ENCODE measurements at places on chromosomes 11 and 22.

- DNase-seq: no peak
Measured at GRCh38 chr11:6415797-6416196, 3.1 kb downstream of the APBB1 start.

GRCh38 chr22:30219049-30219654 lies 27.4 kb downstream of the LIF start:
- no peak for DNase-seq

DNA sequence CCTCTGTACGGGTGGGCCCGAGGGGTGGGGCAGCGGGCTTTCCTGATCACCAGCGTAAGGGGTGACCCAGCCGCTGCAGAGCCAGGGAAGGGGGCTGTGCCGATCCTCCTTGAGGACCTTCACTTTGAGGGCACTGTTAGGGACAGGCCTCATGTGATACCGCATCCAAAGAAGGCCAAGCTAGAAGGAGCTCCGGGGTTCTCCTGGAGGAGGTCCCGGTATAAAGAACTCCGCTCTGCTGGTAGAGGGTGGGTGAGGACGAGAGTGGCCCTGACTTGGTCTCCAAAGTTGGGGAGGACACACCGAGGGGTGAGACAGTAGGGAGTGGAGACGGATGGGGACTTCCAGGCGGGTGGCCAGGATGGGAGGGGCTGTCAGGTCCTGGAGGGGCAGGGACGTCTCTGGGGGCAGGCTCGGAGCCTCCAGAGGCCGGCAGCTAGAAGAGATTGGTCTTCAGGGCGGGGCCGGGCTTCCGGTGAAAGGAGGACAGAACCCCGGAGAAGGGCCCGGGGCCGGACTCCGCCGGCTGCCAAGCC lies 4.6 kb downstream of the PHOX2A start:
- no peak for DNase-seq

DNA sequence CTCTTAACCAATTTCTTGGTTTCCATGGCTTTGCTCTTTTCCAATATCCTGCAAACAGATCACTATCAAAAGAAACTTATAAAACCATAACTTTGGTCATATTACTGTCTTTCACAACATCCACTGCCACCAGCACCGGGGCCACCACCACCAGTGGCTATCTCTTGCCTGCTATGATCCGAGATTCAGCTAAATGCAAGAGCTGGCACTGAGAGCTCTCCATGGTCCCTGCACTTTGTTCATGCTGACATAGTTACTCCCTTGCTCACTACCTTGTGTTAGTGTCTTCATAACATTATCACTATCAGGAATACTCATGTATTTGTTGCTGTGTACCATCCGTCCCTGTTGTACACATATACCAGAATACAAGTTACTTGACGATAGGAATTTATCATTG lies 299.0 kb downstream of the ETS1 start:
- DNase-seq: no peak

GRCh38 chr11:13674799-13675509 lies 6.5 kb downstream of the FAR1 start:
- no peak for DNase-seq

DNA sequence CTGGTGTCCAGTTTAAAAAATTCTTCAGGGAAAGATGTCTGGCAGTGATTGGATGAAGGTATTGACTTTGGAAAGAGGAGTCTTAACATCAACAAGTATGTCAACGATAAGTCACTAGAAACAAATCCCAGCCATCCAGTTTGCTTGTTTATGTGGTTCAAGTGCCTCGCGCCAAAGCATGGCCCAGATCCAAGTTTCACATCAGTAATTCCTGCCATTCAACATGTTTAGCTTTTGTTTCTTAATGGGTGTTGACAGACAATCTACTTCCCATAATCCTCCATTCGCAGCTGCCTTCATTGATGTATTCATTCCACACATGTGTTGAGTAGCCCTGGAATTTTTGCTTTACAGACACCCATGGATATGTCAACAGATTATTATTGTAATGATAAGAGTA lies 77.8 kb downstream of the UBASH3B start:
- no peak for DNase-seq

GRCh38 chr22:48352086-48352911 lies 1475.4 kb downstream of the BRD1 start:
- no peak for DNase-seq

DNA sequence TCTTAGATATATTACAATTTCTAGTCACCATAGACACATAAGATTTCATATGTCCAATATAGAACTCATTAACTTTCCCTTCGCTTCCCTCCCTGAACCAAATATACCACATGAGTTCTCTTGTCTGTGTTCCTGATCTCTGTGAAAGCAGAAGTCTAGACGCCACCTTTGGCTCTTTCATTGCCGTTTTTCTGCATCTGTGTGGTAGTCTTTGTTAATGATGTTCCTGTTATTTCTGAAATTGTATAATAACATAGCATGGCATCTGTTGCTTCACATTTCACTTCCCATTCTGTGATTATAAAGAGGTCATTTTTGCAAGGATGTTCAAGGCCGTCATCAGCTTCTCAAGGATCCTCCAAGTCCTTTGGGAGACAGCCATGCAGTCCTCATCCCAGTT lies 58.5 kb downstream of the NCAM1 start:
- no peak for DNase-seq

DNA sequence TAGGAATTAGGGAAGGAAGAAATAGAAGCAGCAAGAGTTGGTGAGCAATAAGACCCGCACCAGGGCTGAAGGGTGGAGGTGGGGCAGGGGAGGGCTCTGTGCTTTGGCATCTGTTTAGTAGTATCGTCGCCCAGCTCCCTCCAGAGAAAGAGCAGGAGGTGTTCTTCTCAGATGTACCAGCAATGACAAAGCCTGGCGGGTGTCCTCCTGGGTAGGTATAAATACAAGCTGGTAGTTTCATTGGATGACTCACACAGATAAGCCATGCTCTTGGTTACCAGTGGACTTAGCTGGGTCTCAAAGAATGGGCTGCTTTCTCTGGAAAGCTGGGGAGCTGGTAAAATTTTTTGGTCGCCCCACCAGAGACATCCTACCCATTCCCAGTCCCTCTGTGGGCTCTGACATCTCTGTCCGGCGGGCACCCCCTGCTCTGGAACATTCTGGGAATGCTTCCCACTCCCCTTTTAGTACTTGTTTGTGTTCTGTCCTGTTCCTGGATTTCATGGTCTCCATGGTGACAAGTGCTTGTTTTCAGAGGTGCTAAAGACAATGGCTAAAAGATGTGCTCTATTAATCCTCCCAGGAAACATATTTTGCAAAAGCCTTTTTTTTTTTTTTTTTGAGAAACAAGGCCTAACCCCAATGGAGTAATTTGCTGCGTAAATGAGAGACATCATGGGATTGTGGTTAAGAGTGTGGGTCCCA lies 15.4 kb upstream of the TUBA8 start:
- no peak for DNase-seq

GRCh38 chr11:132876705-132877104 lies 655.6 kb downstream of the OPCML start:
- no peak for DNase-seq

GRCh38 chr22:28514321-28514821 lies 165.3 kb downstream of the TTC28 start:
- DNase-seq: no peak

DNA sequence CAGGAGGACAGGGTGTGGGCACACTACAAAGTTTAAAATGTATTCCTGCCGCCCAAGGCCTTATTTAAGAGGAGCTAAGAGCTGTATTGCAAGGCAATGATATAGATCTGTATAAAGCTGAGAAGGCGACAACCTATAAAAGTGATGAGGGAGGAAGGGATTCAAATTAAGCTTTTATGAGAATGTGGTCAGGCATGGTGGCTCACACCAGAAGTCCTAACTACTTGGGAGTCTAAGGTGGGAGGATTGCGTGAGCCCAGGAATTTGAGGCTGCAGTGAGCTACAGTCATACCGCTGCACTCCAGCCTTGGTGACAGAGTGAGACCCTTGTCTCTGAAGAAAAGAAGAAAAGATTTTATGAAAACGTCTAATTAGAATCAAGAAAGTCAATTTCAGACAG lies 9.7 kb upstream of the GLB1L3 start:
- no peak for DNase-seq

DNA sequence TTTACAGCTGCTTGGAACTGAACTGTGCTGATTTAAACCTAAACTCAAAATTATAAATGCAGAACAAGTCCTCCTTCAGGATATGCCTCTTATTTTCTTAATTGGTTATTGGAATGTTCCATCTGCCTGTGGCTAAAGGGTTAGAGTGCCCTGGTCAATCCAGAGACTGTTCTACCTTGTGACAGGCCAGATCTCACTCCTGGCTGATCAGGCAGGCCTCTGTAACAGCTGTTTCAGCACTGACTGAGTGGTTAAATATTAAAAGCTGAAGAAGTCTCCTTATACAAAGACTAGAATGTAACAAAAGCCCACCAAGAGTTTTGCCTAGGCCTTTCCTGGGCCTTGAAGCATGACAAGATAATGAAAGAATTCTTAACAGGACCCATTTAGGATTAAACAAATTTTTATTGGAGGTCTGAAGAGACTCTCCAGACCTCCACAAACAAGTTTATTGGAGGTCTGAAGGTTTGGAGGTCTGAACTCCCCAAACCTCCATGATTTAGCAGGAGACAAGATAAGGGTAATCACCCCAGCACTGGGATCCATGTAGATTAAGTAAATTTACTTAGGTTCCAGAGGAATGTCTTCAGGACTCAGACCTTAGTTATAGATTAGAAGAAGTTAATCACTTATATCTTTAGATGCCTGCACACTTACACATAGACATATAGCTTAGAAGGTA lies 35.8 kb downstream of the TMPRSS5 start:
- no peak for DNase-seq

GRCh38 chr11:134468081-134468668 lies 56.1 kb upstream of the B3GAT1 start:
- no peak for DNase-seq

- DNase-seq: no peak
Measured at GRCh38 chr11:14954581-14954980, 17.6 kb downstream of the CALCA start.

GRCh38 chr22:42648368-42649245 lies 585 bp downstream of the CYB5R3 start:
- DNase-seq: no peak

DNA sequence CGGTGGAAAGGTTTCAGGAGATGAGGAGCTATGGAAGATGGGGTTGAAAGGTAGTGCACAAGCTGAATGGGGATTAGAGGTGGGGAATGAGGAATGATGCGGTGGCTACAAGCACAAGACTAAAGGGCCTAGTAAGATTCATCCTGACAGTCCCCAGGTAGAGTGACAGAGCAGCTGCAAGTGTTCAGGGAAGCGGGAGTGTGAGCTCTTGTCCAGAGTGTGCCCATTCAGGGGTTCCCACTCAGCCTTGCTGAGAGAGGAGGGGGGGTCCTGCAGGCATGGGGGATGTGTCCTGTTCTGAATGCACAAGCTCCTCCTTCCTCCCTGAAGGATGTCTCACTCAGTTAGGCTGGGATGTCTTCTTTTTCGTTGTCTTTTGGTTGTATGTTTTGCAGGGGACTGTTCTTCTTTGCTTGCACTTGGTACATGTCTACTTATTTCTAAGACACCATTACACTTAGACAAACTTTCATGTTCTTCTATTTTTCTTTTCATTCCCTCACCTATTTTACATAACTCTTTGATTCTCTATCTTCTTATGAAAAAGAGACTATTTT lies 25.8 kb upstream of the CLPB start:
- no peak for DNase-seq

DNA sequence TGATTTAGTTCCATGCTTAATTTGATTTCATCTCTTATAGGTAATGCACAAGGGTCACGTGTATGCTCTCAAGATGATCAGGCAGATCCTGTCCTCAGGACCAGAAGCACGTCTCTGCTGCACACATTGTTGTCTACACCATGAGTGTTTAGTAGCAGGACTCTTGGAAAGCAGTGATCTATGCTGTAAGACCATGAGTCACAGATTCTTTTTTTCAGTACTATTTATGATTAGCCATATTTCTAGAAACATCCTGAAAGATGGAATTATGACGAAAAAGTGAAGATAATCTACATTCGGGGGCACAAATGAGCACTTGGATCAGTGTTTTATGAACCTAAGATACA lies 29.6 kb downstream of the ZBED4 start:
- DNase-seq: no peak

- DNase-seq: no peak
Measured at GRCh38 chr22:31583861-31584485, 78.0 kb downstream of the PISD start.

DNA sequence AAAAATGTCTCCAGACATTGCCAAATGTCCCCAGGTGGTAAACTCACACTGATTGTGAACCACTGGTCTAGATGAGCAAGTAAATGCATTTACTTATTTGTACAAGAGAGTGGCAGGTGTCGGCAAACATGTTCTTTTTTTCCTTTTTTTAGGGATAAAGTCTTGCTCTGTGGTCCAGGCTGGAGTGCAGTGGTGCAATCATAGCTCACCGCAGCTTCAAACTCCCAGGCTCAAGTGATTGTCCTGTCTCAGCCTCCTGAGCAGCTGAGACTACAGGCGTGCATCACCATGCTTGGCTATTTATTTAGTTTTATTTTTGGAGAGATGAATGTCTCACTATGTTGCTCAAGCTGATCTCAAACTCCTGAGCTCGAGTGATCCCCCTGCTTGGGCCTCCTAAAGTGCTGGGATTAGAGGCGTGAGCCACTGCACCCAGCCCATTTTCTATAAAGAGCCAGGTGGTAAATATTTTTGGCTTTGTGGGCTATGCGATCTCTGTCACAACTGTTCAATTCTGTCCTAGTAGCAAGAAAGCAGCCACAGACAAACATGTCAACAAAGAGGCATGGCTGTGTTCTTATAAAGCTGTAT lies 1.4 kb downstream of the VPREB1 start:
- DNase-seq: no peak

- DNase-seq: no peak
Measured at GRCh38 chr11:67054836-67055523, 1.7 kb upstream of the RHOD start.

DNA sequence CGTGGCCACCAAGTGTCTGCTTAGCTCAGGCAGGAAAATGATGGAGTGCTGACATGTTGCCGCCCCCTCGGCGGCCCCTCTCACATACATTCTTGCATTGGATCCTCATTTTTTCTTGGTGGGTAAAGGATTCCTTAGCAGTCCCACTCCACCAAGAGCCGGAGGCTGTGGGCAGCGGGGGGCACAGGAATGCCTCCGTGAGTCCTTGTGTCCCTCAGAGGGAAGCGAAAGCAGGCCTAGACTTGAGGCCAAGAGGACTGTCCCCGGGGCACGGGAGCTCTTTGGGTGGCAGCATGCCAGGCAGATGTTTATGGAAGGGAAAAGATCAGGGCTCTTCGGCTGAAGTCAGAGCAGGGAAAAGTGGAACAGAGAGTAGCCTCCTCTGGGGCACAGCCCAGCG lies 21.6 kb downstream of the LRFN4 start:
- DNase-seq: no peak

- DNase-seq: no peak
Measured at GRCh38 chr11:67398661-67399563, 2.7 kb downstream of the PPP1CA start.

DNA sequence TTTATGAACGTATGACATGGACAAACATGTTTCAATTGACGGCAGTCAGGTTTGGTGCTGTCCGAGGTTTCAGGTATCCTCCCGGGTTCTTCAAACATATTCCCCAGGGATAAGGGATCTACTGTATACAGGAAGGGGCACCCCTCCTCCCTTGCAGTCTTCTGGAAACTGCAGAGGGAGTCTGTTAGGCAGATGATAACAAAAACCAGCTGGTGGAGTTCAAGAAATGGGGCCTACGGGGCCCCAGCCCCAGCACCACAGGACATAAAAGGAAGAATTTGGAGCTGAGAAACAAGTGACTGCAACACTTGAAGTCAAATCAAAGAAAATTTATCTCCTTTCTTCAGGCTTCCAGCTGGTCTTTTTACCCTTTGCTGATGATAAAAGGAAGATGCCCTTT lies 32.1 kb downstream of the SNU13 start:
- no peak for DNase-seq
